B cell (primary cell): ENCODE measurements at places on chromosomes 2 and 18. TPM values are rescaled to one million over a fixed set of nuclear protein-coding genes. Genes with fewer than 3 reads are reported as not detected.

EML6 gene
- 30.0 and 42.5 TPM in 2 replicates for polyA plus RNA-seq

GPR17 gene
- polyA plus RNA-seq, result 0.06 TPM in 1 of 2 replicates, not detected in the other

ADGRF3 gene
- polyA plus RNA-seq, result 1.00 and 1.5 TPM in 2 replicates

DAPL1 gene
- polyA plus RNA-seq, result not detected in 2 replicates

KCNG2 gene
- 0.07 TPM in 1 of 2 replicates, not detected in the other for polyA plus RNA-seq

TTC39C gene
- 21.8 and 22.3 TPM in 2 replicates for polyA plus RNA-seq

CCBE1 gene
- polyA plus RNA-seq, result not detected in 2 replicates

ECEL1 gene
- polyA plus RNA-seq, result not detected in 2 replicates

LOXHD1 gene
- polyA plus RNA-seq, result not detected in 2 replicates

TUBA3E gene
- polyA plus RNA-seq, result not detected in 2 replicates

GPD2 gene
- 5.0 and 5.1 TPM in 2 replicates for polyA plus RNA-seq

TMEM131 gene
- polyA plus RNA-seq, result 24.3 and 33.2 TPM in 2 replicates

KIF1A gene
- polyA plus RNA-seq, result not detected in 2 replicates

DSG1 gene
- polyA plus RNA-seq, result not detected in 2 replicates

ALK gene
- polyA plus RNA-seq, result not detected in 2 replicates

WNT6 gene
- polyA plus RNA-seq, result 0.75 and 2.0 TPM in 2 replicates

ELOA2 gene
- polyA plus RNA-seq, result not detected in 2 replicates

ARHGAP15 gene
- 58.1 and 58.6 TPM in 2 replicates for polyA plus RNA-seq
